ENCODE measurements at places on chromosomes 6 and 20.
A peak's percentile ranks its signal among the peaks of the same experiment; 100 is the strongest.

DNA sequence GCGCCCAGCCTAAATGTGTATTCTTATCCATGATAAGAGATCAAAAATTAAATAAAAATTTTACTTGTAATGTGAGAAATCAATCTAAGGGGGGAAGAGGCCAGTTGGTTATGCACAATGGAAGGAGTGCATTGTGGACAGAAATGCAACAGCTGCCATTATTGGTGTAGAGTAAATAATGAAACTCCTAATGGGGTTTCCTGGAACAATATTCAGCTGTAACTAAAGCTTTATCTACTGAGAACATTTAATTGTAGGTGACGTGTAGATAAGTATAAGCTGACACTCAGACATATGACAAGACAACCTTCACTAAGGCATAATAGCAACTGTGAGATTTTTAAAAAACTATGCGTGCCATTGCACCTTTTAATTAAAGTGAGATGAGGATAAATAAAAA, 71.4 kb downstream of the CEP57L1 start:
- no peak for DNase-seq

DNA sequence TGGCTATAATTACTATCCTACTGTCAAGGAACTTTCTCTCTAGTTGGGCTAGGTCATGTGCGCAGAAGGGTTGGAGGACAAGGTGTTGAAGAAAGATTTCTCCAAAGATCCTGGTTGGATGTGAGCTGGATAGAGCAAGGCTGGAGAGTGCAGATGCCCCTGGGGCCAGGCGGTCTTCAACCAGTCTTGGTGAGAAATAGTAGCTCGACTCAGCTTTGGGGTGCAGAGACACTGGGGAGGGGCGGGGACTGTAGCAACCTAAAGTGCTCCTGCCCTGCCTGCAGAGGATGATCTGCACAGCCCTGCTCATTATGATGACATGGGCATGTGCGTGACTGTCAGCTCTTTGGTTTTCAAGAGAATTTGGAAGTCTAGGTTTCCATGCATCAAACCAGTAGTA, 35.9 kb downstream of the PHACTR3 start:
- DNase-seq = no peak

GRCh38 chr20:16229813-16230212, 343.4 kb downstream of the KIF16B start:
- DNase-seq = no peak

DNA sequence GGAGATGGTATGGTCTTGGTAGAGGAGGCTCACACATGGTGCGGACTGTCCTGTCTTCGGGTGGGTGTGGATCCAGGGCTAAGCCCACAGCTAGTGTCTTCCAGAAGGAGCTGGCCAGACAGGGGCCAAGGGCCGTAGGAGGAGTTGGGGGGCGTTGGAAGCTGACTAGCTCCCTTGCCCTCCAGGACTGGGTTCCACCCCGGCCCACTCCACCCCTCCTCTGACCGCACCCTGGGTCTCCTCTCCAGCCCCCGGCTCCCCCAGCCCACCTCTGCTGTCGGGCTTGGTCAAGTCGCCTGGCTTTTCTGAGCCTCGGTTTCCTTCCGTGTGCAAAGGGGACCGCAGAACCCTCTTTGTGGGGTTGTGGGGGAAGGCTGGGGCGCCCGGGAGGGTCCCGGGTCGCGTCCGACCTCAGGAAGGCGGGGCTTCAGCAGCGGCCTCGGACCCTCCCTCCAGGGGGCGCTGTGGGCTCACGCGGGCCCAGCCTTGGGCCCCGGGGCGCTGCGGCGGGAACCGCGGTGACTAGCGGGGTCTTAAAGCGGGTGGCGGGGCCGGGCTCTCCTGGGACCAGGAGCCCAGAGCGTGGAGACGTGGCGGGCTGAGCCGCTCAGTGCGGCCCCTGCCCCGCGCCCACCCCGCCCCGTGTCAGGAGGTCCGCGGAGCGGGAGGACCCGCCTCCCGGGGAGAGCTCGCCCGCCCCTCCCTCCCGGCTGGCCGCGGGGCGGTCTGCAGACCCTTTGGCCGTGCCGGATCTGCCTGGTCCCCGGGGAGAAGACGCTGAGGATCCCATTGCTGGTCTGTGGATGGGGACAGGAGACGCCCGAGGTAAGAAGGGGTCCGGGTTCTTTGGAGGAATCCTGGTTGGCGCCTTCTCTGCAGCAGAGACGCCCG, 5.4 kb downstream of the NPBWR2 start:
- peak; percentile 21 for DNase-seq

- DNase-seq = no peak
Observed at GRCh38 chr6:36955671-36956445, 1.3 kb downstream of the PI16 start.

- DNase-seq = no peak
Observed at GRCh38 chr6:140494321-140495108, 1120.1 kb upstream of the CITED2 start.

GRCh38 chr20:64229507-64230061, 26.0 kb upstream of the PCMTD2 start:
- no peak for DNase-seq

DNA sequence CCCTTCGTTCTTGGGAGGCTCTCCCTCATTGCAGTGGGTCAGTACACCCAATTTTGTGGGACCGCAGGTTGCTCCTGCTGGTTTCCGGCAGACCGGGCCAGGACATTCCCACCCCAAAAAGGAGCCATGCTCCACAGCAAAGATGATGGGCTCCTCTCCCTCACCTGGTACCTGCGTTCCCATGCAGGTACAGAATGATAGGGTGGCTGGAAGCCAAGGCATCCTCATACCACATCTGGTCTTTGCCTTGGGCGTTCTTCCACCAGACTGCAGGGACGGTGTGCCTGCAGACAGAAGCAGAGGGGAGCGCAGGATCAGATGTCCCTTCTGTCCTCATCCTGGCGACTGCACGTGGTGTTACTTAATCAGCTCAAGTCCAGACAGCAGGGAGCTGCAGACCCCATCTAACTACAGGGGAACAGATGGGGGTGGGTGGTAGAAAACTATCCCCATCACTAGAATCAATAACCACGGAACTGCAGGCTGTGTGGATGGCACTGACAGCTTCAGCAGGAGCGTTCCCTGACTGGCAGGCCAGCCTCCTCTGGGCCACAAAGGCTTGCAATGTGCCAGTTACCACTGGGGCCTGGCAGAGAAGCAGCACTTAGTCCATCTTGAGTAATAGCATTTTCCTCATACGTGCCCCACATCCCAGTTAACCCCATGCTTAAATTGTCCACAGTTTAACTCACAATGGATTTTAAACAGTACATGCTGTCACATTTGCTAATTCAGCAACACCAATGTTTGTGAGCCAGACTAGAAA, 70.4 kb downstream of the ABHD12 start:
- no peak for DNase-seq

DNA sequence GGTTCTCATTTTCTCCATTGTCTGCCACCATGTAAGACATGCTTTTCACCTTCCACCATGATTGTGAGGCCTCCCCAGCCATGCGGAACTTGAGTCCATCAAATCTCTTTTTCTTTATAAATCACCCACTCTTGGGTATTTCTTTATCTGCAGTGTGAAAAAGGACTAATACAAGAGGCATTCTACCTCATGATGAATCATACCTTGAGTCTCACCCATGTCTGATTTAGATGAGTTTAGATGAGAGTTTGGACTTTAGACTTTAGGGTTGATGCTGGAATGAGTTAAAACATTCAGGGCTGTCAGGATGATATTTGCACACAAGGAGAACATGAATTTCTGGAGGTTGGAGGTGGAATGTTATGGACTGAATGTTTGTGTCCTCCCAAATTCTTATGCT, 545.6 kb downstream of the C6orf118 start:
- no peak for DNase-seq

GRCh38 chr20:10578607-10579006, 95.2 kb downstream of the JAG1 start:
- no peak for DNase-seq

DNA sequence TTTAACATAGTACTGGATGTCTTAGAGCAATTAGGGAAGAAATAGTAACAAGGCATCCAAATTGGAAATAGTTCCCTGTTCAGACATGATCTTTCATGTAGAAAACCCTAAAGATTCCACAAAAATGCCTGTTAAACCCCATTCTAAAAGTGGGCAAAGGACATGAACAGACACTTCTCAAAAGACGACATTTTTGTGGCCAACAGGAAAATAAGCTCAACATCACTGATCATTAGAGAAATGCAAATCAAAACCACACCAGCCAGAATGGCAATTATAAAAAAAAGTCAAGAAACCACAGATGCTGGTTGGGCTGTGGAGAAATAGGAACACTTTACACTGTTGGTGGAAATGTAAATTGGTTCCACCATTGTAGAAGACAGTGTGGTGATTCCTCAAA, 109.9 kb upstream of the MOCS1 start:
- no peak for DNase-seq

DNA sequence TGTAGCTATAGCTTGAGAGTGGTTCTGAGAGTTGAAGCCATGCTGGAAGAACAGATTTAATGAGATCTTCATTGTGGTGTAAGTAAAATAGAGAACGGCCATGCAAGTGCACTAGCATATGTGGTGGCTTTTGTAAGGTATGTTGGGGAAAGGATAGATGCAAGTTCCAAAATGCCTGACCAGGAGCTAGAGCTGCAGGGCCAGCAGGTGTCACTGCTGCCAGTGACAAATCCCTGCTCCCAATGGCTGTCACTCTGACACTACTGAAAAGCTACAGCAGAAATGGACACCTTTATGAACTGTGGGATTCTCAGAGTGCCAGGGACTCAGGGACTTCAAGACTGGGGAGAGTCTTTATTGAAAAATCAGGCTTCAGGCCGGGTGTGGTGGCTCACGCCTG, 23.1 kb upstream of the VIP start:
- DNase-seq = no peak

GRCh38 chr6:157724138-157724820, 98.8 kb upstream of the SNX9 start:
- no peak for DNase-seq

- DNase-seq = no peak
Observed at GRCh38 chr6:114276783-114277182, 66.0 kb downstream of the HS3ST5 start.

DNA sequence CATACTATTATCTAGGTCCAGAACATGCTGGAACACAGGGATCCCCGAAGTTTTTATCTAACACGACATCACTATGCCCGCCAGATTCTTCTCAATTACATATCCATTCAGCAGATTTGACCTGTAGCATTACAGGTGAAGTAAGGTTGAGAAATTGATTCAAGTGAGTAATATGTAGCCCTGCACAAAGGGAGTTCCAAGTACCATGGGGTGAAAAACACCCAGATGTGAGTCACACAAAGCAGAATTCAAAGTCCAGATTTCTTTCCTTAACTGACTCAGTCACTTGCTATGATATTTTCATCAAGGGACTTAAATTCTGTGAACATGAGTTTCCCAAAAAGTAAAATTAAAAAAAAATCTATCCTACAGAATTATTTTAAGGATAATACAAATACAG, 655.4 kb upstream of the PTCHD4 start:
- no peak for DNase-seq

GRCh38 chr6:109304284-109305015, 77.8 kb downstream of the CD164 start:
- DNase-seq = no peak

GRCh38 chr6:4727671-4728435, 48.4 kb upstream of the CDYL start:
- DNase-seq = no peak

DNA sequence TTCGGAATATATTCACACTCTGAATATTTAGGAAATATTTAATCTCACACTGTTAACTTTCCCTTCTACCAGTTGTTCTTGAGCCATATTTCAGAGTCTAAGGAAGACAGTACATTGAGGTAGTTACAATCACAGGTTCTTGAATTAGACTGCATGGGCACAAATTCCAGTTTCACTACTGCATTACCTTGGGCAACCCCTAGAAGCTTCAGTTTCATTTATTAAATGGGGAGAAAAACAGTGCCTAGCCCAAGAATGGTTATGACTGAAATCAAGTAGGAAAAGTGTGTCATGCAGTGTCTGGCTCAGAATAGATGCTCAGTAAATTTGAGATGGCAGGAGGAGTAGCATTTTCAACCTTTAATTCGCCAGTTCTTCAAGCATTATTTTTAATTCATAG, 124.5 kb upstream of the SAMD5 start:
- DNase-seq = no peak

GRCh38 chr6:86516087-86516486, 421.2 kb upstream of the HTR1E start:
- DNase-seq = no peak

GRCh38 chr20:19761841-19762240, 3.8 kb downstream of the RIN2 start:
- DNase-seq = no peak

DNA sequence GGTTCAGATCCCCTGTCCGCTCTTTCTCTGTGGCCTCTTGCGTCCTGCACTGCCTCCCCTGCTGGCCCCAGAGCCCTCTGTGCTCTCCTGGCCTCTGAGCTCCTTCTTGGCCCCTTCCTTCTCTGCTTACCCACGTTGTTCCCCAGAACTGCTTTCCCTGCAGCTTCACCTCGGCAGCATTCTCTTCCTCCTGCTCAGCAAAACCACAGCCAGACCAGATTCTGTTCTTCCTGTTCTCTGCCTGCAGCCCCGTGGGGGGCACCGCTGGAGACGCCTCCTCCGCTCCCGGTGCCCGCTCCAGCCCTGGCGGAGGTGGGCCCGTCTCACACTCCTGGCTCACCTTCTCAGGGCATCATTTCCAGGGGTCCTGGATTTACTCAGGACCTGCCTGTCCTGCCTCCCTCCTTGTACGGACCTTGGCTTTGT, 59.7 kb downstream of the TCP11 start:
- no peak for DNase-seq

GRCh38 chr20:42756991-42757390, 432.7 kb downstream of the PTPRT start:
- DNase-seq = no peak

GRCh38 chr20:37352608-37352980, 6.7 kb downstream of the SRC start:
- DNase-seq = no peak

GRCh38 chr6:30857549-30857948, 26.8 kb upstream of the DDR1 start:
- DNase-seq = no peak

GRCh38 chr6:31736021-31736767, at the start of gene CLIC1:
TSS of gene CLIC1 (minus strand) at chr6:31736530. CDS start at chr6:31736300, 230 bp downstream.
- peak; percentile 54 for DNase-seq

GRCh38 chr6:138378463-138378862, 758 bp downstream of the SMIM28 start:
- no peak for DNase-seq

DNA sequence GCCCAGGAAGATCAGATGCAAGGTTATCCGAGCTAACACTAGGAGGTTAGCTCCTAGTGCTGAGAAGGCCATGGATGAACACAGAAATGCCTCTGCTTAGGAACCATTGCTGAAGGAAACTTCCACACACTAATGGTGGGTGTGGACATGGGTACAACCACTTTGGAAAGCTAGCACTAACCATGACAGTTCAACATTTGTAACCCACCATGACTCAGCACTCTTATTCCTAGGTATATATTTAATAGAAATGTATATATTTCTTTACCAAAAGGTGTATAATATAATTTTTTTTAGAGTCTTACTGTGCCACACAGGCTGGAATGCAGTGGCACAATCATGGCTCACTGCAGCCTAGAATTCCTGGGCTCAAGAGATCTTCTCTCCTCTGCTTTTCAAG, 85.3 kb upstream of the BTBD3 start:
- no peak for DNase-seq

Data from stimulated activated CD8-positive, alpha-beta memory T cell treated with anti-CD3 and anti-CD28 coated beads, Interleukin-15, amount 100 ng/mL, for 4 hours (primary cell).